ENCODE measurements at places on chromosomes 5 and 9. TPM values are rescaled to one million over a fixed set of nuclear protein-coding genes. Genes with fewer than 3 reads are reported as not detected.

Gene HACD4
- 0.10 TPM for total RNA-seq

Gene OR13J1
- total RNA-seq: not detected

Gene FOXD4L5
- not detected for total RNA-seq

Gene PCDHGB5
- total RNA-seq: 9.3 TPM

Gene SGCD
- 0.20 TPM for total RNA-seq

Gene ZNF879
- total RNA-seq: 5.7 TPM

Gene FAM170A
- total RNA-seq: not detected

Gene LHFPL2
- total RNA-seq: 2.5 TPM

Gene SLC31A2
- total RNA-seq: 1.6 TPM

Gene HAND1
- total RNA-seq: 0.47 TPM

Gene DNAJC25
- 7.4 TPM for total RNA-seq

Gene SLC25A2
- total RNA-seq: 1.9 TPM

Gene FGF10
- total RNA-seq: not detected

Gene ECSCR
- not detected for total RNA-seq
